ENCODE measurements at places on chromosomes 7 and 10. TPM values are rescaled to one million over a fixed set of nuclear protein-coding genes. Genes with fewer than 3 reads are reported as not detected.
A peak's percentile ranks its signal among the peaks of the same experiment; 100 is the strongest.

The CRYGN gene
- not detected for total RNA-seq

The TMEM225B gene
- total RNA-seq = 0.22 TPM

The SNX10 gene
- 1.3 TPM for total RNA-seq

The AKR1C3 gene
- 111 TPM for total RNA-seq

The ZNF117 gene
- total RNA-seq = 3.1 TPM

The NYAP1 gene
- total RNA-seq = 6.3 TPM

The KAZALD1 gene
- 0.44 TPM for total RNA-seq

The IFIT1B gene
- not detected for total RNA-seq

The GSTO2 gene
- total RNA-seq = 0.65 TPM

The IGFBP1 gene
- total RNA-seq = 0.20 TPM

DNA sequence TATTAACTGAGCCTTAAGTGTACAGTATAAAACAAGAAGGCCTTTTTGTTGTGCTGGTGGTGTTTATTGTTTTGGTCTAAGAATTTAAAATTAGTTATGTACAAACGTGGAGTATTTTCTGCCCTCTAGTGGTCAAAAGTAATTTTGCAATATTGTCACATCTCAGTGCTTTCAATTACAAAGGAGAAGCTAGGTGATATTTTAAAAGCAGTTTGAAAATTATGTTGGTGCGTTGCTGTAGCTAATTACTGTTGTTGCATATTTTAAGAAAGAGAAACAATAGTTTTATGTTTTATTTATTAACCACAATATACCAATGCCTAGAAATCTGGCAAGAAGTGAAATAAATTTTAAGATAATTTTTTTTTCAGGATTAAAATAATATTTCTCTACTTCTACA, 11.4 kb downstream of the NPVF start:
- DNase-seq = peak; percentile 70

- DNase-seq = no peak
These were observed 41.8 kb downstream of the CHST3 start for GRCh38 chr10:72006026-72006425.

GRCh38 chr10:7146189-7146588, 264.6 kb downstream of the SFMBT2 start:
- DNase-seq = no peak

DNA sequence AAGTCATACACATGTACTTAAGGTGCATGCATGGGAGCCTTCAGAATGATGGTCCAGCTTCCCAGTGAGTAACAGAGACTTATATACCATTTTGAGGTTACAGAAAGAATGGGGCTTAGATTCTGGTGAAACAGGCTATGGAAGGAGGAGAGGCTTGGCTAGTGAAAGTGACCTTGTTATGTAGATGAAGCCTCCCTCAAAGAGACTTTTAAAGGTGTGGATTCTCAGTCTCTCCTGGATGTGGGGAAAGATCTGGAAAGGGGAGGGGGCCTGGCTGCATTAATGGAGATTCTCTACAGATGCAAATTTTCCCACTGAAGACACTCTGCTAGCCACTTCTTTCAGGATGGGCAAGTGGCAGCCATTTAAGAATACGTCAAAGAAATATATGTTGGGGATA, 5.5 kb downstream of the RASSF4 start:
- no peak for DNase-seq

GRCh38 chr7:106309362-106309761, 24.6 kb upstream of the NAMPT start:
- no peak for DNase-seq

- no peak for DNase-seq
These were observed at the start of gene ADCK2 for GRCh38 chr7:140672382-140673062. Gene ADCK2 (plus strand): TSS chr7:140672945. CDS start chr7:140673331, 386 bp downstream.

GRCh38 chr10:71752391-71753090, 20.8 kb downstream of the VSIR start:
- no peak for DNase-seq

GRCh38 chr10:822197-822596, 109.3 kb downstream of the LARP4B start:
- no peak for DNase-seq

DNA sequence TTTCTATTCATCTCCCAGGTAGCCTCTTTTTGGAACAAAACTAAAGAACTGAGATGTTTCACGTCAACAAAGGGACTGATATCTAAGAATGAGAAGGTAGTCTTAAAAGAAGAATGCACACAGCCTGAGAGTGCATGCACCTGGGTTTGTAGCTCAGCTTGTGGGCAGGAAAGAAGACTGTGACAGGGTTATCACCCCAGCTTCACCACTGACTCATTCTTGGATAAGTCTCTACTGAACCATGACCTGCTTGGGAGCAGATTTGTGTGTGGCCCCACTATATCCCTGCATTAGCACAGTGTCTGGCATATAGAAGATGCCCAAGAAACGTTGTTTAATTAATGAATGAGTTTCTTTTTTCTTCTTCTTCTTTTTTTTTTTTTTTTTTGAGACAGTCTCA, 187.5 kb downstream of the GPAM start:
- DNase-seq = no peak

GRCh38 chr10:46523119-46523961, 33.1 kb downstream of the GPRIN2 start:
- DNase-seq = no peak

GRCh38 chr10:84493361-84493760, 165.0 kb downstream of the CCSER2 start:
- DNase-seq = no peak

GRCh38 chr10:73601486-73601921, 10.4 kb upstream of the USP54 start:
- peak; percentile 85 for DNase-seq

GRCh38 chr10:1183701-1184100, 127.5 kb downstream of the WDR37 start:
- DNase-seq = no peak

DNA sequence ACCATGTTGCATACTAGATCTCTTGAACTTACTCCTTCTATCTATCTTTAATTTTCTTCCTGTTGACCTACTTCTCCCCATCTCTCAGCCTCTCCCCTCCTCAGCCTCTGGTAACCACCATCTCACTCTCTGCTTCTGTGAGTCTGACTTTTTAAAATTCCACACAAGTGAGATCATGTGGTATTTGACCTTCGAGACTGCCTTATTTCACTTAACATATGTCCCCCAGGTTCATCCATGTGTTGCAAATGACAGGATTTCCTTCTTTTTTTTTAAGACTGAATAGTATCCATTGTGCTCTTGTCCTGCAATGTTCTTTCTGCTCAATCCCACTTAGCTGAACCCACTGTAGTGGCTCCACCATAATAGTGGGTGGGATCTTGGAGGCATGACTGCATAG, 51.4 kb upstream of the DNAJC1 start:
- no peak for DNase-seq

- DNase-seq = no peak
These were observed 11.4 kb downstream of the DLD start for GRCh38 chr7:107902381-107902780.
